ENCODE measurements at places on chromosomes 5 and 9. TPM values are rescaled to one million over a fixed set of nuclear protein-coding genes. Genes with fewer than 3 reads are reported as not detected.

DNA sequence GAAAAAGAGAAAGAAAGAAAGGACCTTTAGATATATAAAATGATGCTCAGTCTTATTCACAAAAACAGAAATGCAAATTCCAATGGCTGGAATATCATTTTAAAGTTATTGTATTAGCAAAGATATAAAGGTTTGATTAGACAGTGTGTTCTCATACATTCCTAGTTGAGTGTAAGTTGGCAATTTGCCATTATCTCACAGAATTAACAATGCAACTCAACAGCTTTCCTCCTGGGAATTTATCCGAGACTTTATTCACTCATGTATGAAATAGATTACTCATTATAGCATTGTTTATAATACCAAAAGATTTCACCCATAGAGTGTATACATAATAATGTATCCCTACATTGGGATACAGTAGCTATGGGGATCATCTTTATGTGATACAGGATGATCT is 27.1 kb upstream of the MLLT3 start:
- H3K4me1 ChIP-seq = no peaks in the 10 kb centered on the region
- H3K27me3 ChIP-seq = peaks cover 18% of the 10 kb centered on the region
- no peak for DNase-seq

GRCh38 chr9:121830441-121831140 is 179.2 kb downstream of the DAB2IP start:
- no peak overlapping the region for H3K4me3 ChIP-seq
- no peaks in the 10 kb centered on the region for H3K36me3 ChIP-seq
- H3K27ac ChIP-seq = no peak overlapping the region
- DNase-seq = no peak
- H3K4me1 ChIP-seq = no peaks in the 10 kb centered on the region

DNA sequence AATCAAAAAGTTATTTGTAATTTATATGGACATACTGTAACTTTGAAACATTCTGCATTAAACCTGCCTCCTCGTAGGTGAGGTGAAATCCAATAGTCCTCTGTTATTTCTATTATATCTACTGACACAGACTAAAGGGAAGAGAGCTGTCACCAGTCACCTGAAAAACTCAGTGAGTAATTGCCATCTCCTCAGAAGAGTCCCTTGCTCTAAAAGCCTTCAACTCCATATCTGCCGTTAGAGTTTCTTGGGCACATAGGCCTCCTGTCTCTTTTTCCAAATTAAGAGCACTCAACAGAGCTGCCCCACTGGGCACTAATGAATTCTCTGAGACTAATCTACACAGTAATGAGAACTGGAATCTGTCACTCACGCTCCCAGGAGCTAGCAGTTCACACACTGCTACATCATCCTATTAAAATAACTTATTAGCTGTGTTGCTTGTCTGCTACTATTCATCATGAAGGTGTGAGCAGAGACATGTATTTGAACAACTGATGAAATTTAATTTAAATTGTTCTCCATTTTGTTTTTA is 67.3 kb upstream of the VCAN start:
- no peaks in the 10 kb centered on the region for H3K27me3 ChIP-seq
- no peaks in the 10 kb centered on the region for H3K36me3 ChIP-seq
- no peaks in the 10 kb centered on the region for H3K4me1 ChIP-seq
- no peak overlapping the region for H3K27ac ChIP-seq
- no peak for DNase-seq
- no peak overlapping the region for H3K4me3 ChIP-seq

The OBP2B gene
- total RNA-seq = not detected

The SLCO6A1 gene
- total RNA-seq = not detected
